ENCODE measurements at places on chromosomes 7 and 10. TPM values are rescaled to one million over a fixed set of nuclear protein-coding genes. Genes with fewer than 3 reads are reported as not detected.

The ALOX5 gene
- total RNA-seq: 19.8 TPM

The WDR86 gene
- 24.4 TPM for total RNA-seq

The ANKRD1 gene
- total RNA-seq: not detected

The CSGALNACT2 gene
- 38.9 TPM for total RNA-seq

The NUTM2A gene
- total RNA-seq: 1.7 TPM

The ZNF425 gene
- 0.23 TPM for total RNA-seq

The PNLIPRP2 gene
- not detected for total RNA-seq

The FAM20C gene
- 2.8 TPM for total RNA-seq

The TMEM139 gene
- 0.86 TPM for total RNA-seq

The CLDN4 gene
- total RNA-seq: 0.17 TPM

The IFIT1B gene
- total RNA-seq: not detected

The SFRP5 gene
- total RNA-seq: not detected

The SMIM30 gene
- total RNA-seq: 10.8 TPM

Measured in T-helper 17 cell (primary cell).